ENCODE measurements at places on chromosomes 12 and 14.

- DNase-seq = no peak
These were observed 760 bp downstream of the TMEM19 start for GRCh38 chr12:71686658-71687025.

GRCh38 chr12:113061061-113061694, 4.6 kb downstream of the DTX1 start:
- peak; percentile 52 for DNase-seq

DNA sequence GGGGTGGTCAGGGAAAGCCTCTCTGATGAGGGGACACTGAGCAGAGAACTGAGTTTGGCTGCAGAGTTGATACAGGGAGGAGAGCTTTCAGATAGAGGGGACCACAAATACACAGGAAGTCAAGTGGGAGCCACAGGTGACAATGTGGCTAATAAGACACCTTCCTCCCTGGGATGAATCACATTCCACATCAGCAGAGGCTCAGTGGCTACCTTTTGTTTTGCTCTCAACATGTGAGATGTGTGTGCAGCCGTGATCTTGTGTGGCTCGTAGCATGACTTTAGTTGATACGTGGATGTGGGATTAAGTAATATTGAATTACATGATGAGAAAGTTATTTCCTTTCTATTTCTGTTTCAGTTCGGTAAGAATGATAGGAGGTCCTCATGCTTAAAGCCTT, 7.5 kb downstream of the CRADD start:
- DNase-seq = no peak

DNA sequence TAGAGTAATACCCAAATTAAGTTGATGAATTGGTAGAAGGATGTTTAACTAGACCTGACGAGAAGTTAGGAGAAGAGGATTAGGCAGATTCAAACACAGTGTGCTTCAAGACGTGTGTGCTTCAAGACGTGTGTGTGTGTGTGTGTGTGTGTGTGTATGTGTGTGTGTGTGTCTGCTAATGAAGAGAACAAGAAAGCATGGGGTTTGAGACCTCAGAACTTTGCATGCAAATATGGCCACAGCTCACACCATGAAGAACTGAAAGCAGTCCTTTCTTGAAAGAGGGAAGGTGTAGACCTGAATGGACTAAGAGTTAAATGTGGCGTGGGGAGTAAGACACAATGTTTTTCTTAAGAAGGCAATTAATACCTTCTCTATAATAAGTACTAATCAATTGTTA, 32.5 kb upstream of the SSPN start:
- no peak for DNase-seq

DNA sequence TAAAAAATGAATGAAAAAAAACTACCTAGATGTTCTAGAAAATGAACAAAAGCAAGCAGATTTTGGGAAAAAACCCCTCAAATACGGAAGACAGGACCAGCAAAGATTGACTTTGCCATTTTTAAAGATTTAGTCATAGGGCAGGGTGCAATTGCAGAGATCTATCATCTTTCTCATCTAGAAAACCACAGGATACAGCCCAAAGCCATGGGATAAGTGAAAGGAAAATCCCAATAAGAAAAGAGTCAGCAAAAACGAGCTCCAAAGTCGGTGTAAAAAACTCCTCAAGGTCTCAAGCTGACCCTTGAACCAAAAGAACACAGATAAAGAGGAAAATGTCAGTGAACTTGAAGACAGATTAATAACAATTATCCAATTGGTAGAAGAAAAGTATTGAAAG, 28.0 kb downstream of the CEP290 start:
- no peak for DNase-seq

DNA sequence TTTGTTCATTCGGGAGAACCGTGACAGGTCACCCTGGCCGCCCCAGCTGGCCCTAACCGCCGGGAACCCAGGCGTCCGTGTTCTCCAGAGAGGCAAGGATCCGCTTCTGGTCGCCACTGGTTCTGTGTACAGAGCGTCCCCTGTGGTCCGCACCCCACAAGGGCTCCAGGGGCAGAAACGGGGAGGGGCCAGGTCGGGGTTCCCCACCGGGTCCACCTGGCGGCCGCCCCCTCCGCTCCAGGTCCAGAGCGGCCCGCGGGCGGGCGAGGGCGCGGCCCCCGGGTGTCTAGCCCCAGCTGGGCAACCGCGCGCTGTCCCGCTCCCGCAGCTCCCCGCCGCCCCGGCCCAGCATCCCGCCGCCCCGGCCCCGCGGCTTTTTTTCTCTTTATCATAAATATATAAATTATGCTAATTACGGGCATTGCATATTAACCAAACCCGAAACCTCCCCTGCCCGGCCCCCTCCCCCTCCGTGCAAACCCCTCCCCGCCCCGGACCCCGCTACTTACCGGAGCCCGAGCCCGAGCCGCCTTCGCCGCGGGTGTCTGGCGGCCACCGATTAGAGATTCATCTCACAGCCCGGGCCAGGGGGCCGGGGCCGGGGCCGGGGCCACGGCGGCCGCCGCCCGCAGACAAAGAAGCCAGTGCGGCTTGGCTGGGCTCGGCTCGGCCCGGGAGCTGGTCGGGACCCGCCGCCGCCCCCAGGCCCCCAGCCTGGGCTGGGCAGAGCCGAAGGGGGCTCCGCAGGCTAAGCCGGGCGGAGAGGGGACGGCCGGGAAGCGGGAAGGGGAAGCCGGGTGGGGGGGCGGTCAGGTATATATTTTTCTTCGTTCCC, 512 bp downstream of the POU6F1 start:
- DNase-seq = peak; percentile 26

DNA sequence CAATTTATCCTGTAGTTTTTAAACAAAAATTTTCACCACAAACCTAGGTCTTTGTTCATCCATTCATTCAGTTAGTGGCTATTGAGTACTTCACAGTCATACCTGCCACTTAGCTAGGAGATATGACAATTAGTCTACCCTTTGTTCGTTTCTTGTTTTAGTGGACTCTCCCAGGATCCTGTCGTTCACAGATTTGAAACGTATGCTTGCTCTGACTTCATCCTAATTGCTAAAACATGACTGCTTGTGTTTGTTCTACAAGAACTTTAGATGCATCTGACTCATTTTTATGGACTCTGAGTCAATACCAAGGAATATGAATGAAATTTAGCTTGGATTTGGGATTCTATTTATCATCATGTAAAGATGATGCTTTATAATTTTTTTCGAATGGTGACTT, 69.5 kb downstream of the TBC1D30 start:
- DNase-seq = no peak

DNA sequence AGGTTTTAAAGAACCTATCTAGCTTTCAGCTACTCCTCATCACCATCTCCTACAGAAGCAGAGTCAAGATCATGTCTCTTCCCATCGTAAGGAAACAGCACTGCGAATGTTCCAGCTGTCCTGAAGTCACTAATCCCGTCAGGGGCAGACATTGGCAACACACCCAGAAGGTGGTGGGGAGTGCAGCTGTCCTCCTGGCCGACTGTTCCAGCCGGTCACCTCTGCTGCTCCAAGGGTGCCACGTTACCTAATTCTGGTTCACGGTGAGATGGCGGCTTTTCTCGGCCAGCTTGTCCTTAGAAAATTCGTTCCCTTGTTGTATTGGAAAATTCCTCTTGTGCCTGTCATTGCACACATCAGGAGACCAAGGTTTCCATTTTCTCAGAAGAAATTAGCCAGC, 196.2 kb downstream of the ZFP36L1 start:
- no peak for DNase-seq

DNA sequence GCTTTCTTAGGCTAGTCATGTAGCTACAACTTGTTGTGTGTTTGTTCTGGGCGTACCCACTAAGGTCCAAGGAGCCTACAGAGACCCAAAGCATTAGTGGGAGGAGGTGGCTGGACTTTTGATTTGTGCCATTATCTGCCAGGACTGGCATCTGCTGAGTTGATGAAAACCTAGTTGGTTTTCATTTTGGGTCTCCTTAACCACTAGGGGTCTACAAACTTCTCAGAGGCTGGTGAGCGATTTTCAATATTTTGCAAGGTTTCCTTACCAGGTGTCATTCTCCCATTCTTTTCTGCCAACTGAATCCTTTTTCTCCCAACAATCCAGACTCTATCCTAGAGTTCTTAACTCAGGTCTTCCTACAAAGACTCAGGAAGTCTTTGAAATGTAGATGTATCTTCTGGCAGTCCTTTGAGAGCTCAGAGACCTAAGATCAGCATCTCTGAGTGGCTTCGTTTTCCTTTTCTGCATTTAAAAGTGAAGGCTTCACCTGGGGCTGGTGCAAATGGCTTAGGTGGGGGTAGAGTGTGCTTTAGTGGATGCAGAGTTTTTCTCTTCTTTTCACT, 150.0 kb upstream of the RMST start:
- no peak for DNase-seq

GRCh38 chr12:29945904-29946303, 162.2 kb upstream of the TMTC1 start:
- DNase-seq = no peak

DNA sequence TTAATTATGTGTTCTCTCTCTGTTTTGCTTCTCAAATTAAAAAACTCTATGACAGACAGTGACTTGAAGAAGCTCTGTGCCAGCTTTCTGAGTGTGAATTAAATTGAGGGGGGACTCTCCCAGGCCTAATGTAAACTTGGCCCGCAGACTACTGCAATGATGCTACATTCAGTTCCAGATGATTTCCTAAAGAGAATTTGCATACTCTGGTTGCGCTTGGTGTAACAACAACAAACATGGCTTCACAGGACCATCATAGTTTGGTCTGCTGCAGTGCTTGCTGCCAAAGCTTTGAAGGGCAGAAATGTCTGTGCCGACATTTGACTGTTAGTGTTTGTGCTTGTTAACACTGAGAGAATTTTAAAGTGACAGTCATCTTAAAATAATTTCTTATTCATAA, 25.0 kb downstream of the CFAP54 start:
- no peak for DNase-seq

GRCh38 chr12:108938247-108938924, 58.5 kb downstream of the DAO start:
- no peak for DNase-seq

Measured in NCI-H2171 (cell line).